Gastroesophageal sphincter (tissue), 4 donors: ENCODE measurements at places on chromosomes 3 and 15. TPM values are rescaled to one million over a fixed set of nuclear protein-coding genes. Genes with fewer than 3 reads are reported as not detected.

Gene SUCLG2
- total RNA-seq: 53.3 TPM

Gene ZNF860
- total RNA-seq: 0.40 TPM

Gene CATSPER2
- 0.15 TPM for total RNA-seq

Gene MEIS2
- total RNA-seq: 85.8 TPM

Gene BLM
- 0.15 TPM for total RNA-seq

Gene ISY1
- 22.6 TPM for total RNA-seq

Gene VIPR1
- 7.0 TPM for total RNA-seq

GRCh38 chr15:25875566-25875965 lies 12.4 kb upstream of the ATP10A start:
- no peak for ATAC-seq

GRCh38 chr15:99123713-99124451 lies 19.0 kb downstream of the SYNM start:
- peak; percentile 89 for ATAC-seq

GRCh38 chr3:164380156-164380555 lies 698.1 kb downstream of the SI start:
- no peak for ATAC-seq

DNA sequence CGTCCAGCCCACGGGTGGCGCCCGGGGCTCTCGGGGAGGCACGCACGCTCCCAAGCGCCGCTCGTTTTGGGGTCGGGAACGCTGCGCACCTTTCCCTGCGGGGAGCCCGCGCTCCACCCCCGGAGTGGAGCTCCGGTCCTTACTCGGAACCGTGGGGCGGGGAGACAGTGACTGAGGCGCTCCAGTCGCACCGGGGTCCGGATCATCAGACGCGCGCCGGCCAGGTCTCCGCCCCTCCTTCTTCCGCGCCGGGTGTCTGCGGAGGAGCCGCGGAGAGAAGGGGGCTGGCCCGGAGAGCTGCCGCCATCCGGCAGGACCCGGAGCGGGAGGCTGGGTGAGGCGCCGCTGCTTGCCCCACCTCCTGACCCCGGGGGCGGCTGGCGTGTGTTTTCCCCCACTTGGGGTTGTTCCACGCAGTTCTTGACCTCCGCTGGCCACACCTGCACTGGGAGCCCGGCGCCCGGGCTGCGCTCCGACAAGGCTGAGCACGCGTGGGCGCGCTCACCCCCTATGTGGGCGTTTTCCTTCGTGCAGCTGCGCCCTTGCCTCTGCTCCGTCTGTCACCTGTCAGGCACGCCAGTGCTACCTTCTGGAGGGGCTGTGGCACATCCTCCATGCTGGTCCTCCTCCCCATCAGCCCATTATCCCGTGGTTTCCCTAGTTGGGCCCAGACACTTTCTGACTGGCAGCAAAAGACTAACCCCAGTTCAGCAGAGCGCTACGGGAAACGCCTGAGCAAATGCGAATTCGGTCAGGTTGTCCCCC lies at the start of gene MCF2L2:
MCF2L2 (minus strand) TSS at position 173 of the 765 bp plus-strand sequence. CDS start 642 bp downstream, outside the sequence.
- peak; percentile 54 for ATAC-seq

DNA sequence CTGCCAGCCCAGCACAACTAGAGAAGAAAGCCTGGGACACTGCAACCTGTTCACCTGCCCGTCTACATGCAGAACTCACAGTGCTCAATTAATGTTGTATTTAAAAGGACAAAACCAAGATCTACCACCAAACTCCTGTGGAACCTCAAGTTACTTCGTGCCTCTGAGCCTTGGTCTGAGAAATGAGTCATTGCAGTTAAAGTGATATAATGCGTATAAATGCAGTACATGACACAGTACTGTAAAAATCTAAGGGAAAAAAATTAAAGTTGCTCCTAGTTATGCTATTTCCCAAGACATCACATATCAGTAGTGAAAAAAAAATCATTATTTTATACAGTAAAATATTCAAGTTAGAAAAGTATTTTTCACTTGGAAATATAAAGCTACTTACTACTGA lies 138.9 kb downstream of the ZIC4 start:
- ATAC-seq: no peak

- no peak for ATAC-seq
These were observed 15.3 kb upstream of the ROPN1 start for GRCh38 chr3:124007186-124007585.

- ATAC-seq: no peak
These were observed 168.4 kb upstream of the ZNF385D start for GRCh38 chr3:21919383-21919782.

DNA sequence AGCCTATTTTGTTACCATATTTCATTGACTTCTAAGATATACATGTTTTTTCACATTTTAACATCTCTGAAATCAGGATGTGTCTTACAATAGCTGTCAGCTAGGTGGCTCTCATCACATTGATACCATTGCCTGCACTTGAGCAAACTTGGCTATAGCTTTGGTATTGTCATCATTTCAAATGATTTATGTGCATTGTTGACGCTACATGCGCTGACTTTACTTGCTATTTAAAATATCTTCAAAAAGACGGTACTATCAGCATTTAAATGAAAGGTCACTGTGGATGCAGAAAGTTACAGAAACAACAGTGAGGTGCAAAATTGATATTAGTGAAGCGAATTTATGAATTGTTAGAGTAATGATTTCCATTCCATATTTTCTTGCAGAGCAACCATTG lies 54.0 kb upstream of the ABHD2 start:
- no peak for ATAC-seq

GRCh38 chr15:89368566-89369223 lies 34.1 kb upstream of the POLG start:
- no peak for ATAC-seq

DNA sequence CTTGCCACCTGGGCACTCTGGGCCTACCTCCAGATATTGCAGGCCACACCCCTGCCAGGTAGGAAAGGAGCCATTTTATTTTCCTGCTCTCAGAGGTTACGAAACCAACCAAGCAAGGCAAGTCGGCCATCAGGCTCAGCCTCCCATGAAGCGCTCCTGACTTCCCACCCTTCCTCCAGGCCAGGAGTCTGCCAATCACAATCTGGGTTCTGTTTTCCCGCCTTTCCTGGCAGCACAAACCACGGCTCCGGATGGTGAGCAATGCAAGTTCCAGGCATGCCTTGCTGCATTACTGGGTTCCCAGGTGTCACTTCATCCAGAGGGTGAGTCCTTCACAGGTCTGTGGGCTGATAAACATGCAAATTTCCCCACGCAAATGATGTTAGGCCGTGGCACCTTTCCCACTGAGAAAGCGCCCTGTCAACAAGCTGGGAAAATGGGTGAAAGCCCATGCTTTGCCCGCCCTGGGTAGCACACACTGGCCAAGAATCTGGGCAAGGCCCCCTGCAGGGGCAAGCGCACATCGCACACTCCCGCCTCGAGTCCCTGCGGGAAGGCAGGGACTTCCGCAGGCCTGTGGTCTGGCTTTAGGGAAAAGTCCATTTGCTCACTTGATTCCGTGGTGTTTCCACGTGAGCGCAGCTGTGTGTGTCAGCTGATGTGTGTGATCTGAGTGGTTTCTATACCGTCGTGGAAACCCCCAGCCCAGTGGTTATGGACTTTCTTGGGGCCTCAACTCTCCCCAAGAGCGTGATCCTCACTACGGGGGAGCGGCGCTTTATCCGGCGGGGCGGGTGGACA lies 61.6 kb upstream of the RYK start:
- no peak for ATAC-seq

DNA sequence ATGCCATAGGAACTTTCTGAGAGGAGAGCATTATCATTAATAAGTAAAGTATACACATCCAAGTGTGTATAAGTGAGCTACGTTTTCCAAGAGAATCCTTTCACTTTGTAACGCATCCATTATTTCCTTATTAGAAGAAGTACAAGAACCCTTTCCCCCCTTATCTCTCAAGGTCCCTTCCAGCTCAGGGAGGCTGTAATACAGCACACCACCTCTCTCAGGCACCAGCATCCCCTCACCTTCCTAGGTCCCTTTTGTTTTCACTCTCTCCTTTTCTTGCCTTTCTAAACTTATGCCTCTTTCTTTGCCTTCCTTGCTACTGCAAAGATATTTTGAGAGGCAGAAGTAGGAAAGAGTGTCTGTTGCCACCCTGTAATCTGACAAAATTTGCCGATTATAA lies 446.0 kb downstream of the GRM7 start:
- no peak for ATAC-seq

DNA sequence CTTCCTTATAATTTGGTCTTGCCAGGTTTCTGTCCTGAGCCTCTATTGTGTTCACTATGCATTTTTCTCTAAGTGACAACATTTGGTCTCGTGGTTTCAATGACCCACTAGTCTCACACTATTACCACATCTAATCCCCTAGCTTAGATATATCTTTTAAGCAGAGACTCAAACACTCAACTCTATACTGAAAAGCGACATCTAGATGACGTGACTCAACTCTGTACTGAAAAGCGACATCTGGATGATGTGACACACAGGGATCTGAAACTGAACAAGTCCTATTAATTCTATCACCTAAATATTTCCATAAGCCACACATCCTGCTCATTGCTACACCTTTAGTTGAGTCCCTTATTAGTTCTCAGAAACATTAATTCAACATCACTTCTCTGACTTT lies 141.7 kb upstream of the MBNL1 start:
- no peak for ATAC-seq

- no peak for ATAC-seq
These were observed 7.6 kb downstream of the SELENOS start for GRCh38 chr15:101269479-101270223.

DNA sequence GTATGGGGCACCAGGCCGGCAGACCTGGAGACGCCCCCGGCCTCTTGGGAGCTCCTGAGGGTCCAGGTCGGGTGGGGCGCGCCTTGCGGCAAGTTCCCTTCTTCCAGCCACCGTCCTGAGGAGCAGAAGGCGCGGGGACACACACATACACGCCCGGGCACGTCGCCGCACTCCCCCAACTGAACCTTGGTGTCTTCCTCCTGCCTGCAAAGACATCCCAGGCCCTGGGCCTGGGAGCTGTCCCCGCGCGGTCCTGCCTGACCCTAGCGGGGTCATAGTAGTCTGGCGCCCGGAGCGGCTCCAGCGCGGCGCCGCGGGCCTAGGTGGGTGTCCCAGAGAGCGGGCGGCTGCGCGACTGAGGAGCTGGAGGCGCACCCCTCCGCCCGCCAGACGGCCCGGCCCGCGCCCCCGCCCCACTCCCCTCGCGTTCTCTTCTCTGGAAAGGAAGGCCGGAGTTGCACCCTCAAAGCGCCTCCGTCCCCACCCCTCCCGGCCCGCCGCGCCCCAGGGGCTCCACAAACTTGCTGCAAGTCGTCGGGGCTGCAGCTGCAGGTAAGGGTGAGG lies 185.9 kb upstream of the LINGO1 start:
- ATAC-seq: no peak

- no peak for ATAC-seq
These were observed 478.3 kb upstream of the PPP2R3A start for GRCh38 chr3:135487261-135487660.

GRCh38 chr3:70614111-70614510 lies 301.7 kb upstream of the MDFIC2 start:
- no peak for ATAC-seq

GRCh38 chr3:57779666-57780065 lies 23.6 kb downstream of the SLMAP start:
- no peak for ATAC-seq

- ATAC-seq: no peak
These were observed 311.4 kb downstream of the EPHB1 start for GRCh38 chr3:135106445-135106844.

DNA sequence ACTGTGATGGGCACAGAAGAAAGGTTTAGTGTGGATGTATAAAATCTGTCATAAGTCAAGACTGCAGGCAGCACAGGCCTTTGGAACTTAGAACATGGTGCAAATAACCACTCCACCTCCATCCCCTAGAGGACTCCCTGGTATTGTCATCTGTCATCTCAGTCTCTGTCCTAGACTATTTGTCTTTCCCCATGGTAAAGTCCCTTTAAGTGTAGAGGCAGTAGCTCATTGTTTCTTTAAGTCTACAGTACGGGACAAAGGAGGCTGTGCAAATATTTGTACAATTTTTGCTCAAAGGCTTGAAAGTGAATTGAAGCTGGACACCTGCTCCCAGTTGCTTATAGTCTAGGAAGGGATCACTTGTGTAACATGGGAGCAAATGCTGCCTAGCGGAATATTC lies 3.2 kb upstream of the PXYLP1 start:
- no peak for ATAC-seq

GRCh38 chr15:100730129-100730528 lies 127.7 kb downstream of the ASB7 start:
- ATAC-seq: no peak

GRCh38 chr15:39127151-39127790 lies 453.6 kb upstream of the THBS1 start:
- no peak for ATAC-seq

DNA sequence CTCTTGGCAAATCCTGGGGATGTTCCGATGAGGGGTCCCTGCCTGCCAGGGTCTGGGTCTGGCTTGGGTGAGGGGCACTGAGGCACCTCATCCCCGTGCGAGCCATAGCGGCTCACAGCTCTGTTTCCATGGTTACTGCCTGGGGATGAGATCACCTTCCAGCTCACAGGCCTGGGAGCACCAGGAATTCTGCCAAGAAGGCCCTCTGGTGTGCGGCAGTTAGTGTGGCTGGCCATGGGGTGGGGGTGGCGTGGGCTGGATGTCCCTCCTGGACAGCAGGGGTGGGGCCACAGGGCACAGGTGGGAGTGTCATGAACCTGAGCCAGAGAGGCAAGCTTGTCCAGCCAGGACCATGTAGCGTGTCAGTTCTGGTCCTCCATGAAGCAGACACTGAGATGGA lies 22.1 kb upstream of the PRR23E start:
- no peak for ATAC-seq

DNA sequence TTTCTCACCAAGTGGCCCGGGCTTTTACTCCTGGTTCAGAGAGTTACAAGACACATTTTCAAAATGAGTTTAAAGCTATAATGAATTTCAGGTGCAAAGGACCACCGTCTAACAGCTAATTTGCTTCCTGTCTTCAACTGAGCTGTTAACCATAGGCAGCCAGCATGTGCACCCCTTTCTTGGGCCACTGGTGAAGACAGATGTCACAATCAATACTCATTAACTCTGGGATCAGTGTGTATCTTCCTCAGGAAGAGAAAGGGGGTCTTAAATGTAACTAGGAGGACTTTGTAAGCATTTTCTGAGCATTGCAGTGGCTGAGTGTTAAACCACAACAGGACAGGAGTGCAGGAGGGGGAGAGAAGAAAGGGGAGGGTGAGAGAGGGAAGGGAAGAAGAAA lies 750.7 kb upstream of the CFAP20DC start:
- ATAC-seq: no peak

DNA sequence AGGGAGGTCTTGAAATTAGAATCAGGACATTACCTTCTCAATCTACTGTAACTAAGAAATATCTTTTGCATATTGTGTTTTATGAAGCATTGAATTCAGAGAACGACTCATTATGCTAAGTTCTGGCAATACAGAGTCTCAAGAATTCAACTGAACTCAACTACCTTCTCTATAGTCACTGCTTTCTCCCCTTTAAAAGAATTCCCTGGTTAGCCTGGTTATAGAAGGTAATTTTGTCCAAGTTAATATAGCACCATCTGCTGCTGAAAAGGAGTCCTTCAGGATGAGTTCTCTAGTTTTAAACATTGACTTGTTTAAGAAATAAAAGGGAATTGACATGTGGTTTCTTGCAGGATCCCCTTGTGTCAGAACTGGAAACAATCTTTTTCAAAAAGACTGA lies 60.2 kb downstream of the IL16 start:
- no peak for ATAC-seq
